ENCODE measurements at places on chromosomes 12 and 14.
A peak's percentile ranks its signal among the peaks of the same experiment; 100 is the strongest.

DNA sequence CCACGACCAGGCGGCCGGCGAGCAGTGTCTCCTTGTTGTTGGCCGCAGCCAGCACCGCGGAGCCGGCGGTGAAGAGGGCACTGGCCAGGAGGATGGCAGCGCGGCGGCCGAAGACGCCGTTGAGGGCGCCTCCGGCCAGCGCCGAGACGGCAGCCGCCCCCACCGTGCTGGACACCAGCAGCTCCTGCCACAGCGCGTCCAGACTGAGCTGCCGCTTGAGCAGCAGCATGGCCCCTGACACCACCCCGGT, 691 bp downstream of the SLC2A13 start:
- DNase-seq, result peak; percentile 16

GRCh38 chr12:72509891-72510290, 237.7 kb downstream of the TRHDE start:
- no peak for DNase-seq

DNA sequence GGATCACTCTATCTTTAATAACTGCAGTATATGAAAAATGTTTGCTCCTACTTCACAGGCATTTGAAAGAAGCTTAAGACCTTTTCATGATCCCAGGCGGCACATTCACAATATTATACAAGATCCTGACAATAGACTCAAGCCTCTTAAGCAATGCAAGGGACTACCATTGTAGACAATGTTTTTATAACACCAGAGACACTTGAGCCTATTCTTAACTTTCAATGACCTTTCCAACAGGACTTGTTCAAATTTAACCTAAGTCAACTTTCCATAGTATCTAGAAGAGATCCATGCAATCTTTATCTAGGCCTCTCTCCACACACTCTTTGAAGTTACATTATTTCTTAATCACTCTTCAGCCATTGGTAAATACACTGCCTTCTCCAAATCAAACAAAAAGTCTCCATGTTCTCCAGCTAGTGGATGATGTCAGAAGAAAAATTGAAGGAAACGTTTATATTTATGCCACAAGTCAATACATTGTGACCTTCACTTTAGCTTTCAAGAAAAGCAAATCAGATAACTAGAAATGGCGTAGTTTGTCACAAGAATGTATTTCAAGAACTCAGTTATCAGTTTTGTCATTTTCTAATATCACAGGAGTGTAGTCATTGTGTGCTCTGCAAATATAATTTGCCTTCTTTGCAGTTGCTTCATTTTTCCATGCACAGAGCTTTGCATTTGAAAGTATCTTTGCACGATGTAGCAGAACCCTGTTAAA, 41.2 kb downstream of the PHLDA1 start:
- no peak for DNase-seq

DNA sequence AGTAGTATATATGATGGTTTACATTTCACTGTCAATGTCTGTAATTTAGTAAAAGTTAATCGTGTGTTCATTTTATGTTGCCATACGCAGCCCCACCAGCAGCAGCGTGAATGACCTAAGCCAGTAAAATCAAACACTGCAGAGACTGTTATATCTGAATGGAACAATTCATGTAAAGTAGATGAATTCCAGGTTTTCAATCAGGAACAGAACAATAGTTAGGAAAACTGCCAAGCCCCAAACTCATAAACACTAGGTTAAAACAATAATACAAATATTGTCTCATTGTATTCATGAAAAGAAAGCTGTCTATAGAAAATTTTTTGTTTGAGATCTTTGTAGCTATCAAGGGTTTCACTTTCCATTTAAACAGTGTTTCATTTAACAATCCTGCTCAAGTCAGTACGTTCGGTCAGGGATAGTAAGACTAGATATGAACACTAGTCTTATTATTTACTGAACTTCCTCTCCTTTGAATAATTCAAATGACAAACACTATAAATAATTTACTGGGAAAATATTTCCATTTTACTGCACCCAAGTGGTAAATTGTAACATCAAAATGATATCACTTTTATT, 256.8 kb upstream of the FLRT2 start:
- no peak for DNase-seq
